Foreskin fibroblast (primary cell): ENCODE measurements at places on chromosomes 7 and 10.

DNA sequence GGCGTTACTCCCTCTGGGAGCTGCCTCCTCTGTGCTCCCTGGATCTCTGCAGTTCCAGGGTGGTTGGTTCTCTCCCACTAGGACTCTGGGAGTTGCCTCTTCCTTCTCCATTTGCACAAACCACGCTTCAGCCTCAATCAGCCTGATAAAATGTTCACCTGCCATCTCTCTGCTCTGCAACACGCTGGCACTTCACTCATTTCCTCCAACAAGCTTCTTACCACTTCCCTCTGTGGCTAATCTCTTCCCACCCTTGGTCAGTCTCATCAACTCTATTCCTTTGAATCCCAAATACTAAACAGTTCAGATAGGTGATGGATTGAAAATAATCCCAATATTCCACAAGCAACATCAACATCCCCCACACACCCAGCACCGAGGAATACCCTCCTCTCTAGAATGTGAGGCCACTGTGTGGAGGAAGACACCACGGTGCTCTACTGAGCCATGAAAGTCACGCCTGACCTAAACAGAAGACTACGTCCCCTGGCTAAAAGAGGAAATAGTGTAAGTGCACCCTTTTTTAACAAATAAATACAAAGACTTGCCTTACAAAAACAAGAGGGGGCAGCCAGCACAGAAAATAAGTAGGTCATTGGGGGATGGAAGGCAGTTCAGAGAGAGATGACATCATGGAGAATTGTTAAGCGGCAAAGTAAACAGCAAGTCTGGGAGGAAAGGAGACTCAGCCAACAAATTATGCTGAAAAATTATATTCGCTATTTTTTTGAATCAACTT lies 1.9 kb upstream of the FAM170B start:
- DNase-seq: no peak

DNA sequence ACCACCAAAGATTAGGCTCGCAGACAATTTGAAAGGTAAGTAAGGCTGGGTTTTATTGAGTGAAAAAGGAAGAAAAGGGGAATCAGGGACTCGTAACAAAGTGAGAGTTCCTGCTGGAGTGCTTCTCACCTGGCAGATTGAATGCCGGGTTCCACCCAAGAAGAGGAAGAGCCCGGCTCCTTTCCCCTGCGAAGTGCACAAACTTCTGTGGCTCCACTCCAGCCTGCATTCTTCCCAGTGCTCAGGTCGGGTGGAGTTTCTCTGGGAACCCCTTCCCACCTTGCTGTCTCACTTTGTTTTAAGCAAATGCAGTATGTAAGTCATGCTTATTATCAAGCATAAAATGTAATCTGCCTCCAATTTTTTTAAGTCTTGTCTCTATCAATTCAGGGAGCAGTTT lies 87.1 kb upstream of the TMEM106B start:
- DNase-seq: no peak

GRCh38 chr7:96657347-96658021 lies 52.2 kb downstream of the SEM1 start:
- no peak for DNase-seq

DNA sequence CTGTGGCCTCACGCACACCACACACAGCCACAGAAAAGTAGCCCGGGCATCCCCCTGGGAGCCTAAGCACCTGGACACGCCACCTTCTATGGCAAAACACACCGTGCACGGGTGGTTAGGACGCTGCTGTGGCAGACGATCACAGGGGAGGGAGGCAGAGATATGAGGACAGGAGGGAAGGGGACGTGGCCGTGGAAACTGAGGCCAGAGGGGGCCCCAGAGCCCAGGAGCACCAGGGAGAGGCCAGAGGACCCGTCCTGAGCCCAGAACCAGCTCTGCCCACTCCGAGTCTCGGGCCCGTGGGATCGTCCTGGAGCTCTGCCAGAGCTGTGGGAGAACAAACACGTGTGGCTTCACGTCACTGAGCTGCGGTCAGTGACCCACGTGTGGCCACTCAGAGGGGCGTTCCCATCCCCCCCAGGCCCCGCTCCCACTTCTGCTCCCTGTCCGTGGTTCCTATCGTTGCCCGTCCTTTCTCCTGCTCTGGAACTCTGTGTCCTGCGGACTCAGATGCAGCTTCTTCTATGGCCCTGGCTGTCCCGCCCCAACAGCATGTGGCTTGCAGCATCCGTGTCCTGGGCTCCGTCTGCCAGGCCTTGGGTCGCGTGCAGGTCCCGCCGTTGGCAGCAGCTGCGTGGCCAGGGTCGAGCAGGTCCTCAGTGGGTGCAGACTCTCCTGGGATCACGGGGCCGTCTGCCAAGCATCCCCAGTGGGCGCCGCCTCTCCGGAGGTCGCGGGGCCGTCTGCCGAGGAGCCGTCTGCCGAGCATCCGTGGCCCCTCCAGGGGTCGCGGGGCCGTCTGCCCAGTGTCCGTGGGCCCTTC lies 31.0 kb downstream of the GET4 start:
- DNase-seq: no peak

DNA sequence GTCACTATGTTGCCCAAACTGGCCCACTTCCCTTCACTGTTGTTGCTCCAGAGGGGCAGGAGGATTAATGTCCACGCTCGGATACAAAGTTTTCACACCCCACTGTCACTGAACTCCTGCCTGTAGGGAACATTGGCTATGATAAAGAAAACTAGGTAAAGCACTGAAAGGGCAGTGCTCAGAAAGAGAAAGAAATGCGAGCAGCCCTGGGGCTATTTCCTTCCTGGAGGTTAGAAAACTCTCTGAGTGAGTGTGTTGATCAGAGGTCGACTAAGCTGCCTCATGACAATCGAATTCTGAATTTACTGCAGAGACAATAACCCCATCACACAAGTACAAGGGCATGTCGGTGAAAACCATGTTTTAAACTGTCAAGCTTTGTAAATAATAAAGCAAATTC lies 227.2 kb upstream of the PITRM1 start:
- no peak for DNase-seq

- DNase-seq: no peak
These were observed 18.0 kb downstream of the DNAJC1 start for GRCh38 chr10:21985541-21985940.

DNA sequence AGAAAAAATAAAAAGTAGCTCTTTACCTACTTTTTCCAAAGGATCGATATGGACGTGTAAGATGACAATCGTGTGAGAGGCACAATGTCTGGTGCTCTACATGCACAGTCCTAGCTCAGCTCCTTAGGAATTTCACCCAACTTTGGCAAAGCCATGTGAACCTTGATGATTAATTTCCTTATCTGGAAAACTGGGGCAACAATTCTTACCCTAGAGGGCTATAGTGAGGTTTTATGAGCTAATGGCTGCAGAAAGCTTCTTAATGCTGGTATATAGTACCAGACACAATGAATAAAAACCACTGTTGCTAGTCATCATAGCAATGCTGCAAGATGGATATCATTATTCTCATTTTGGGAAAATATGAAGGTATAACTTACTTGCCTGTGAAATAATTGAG lies 202.7 kb downstream of the PARD3 start:
- no peak for DNase-seq

DNA sequence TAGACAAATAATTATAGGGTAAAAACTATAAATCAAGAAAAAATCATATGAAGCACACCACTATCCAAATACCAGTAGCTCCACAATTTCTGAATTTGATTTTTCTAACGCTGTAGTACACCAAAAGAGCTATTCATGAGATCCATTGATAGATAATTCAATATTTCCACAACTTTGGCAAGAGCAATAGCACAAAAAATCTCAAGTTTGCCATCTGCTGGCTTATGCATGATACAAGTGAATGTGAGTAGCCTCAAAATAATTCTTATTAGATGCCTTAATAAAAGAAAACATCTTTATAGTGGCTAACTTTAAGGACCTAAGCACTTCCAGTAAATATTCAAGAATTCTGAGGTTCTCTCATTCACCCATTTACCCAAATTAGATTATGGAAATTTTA lies 2.2 kb upstream of the TMEM196 start:
- DNase-seq: no peak

GRCh38 chr10:30625080-30625479 lies 4.5 kb downstream of the LYZL2 start:
- DNase-seq: peak; percentile 75

GRCh38 chr10:1240341-1240775 lies 184.2 kb downstream of the WDR37 start:
- no peak for DNase-seq

- DNase-seq: peak; percentile 5
These were observed 86.5 kb upstream of the SKAP2 start for GRCh38 chr7:26950889-26951288.

GRCh38 chr10:70528741-70529362 lies 50.3 kb downstream of the PALD1 start:
- DNase-seq: peak; percentile 43

DNA sequence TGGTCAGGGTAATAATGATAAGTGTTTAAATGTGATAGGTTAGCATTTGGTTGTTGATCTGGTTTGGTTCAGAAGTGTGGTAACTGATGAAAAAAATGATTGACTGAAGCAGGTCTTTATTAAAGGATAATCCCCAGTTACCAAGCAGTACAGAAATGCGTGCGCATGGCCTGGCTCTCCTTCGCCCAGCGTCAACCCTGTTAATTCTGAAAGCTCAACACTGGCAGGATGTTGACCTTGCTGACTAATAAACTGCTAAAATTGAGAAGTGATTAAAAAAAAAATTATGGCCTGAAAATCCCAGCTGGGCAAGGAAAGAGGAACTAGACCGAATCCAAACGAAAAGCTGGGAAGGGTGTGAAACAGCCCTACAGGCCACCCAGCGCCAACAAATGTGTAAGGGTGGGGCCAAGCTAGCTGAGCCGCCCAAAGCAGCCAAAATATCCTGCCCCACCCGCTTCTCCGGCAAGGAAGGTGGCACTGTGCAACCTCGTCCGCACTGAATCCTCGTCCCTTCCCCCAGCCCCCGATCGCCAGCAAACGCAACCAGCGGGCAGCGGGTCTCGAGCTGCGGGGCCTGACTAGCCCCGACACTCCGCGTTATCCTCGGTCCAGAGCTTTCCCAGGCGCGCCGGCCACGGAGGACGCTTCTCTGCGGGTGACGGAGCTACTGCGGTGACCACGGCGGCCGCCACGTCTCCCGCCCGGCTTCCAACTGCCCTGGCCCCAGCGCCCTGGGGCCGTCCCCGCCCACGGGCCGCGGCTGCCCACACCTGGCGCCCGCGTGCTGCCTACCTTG lies 561 bp downstream of the SHTN1 start:
- peak; percentile 12 for DNase-seq

DNA sequence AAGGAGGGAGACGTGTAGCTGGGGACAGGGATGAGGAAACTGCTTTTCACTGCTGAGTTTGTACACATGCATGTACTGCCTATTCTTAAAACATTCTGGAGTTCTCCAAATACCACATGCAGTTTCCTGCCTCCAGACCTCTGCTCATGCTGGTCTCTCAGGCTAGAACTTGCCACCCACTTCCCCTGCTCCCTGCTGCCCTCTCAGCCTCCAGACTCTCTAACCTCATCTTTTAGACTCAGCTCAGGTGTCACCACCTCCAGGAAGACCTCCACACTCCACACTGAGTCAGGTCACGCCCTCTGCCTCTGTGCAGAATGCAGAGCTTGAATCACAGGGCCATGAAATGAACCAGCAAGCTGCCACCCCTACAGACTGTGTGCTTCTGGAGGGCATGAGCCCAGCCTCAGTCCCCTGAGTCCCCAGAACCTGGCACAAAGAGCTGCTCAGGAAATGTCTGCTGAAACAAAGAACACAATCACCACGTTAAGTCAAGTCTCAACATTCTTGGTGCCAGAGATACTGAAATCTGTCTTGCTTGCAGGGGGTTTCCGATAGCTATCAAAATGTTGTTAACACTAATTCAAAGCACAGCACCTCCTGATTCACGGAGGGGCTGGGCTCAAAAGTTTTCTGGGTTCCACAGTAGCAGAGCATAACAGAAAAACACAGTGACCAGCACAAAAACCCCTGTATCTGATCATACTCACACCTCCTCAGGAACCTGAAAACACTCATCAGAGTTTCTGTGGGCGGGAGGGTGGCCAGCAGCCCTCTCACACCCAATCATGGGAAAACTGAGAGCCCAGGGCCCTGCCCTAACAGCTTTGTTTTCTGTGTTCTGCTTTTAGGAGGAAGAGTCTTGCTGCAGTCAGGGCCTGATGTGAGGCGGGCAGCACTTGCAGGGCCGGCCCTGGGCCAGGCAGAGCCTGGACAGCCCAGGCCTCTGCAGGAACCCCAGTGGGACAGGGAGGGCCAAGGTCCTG lies 21.1 kb downstream of the FAM53B start:
- DNase-seq: no peak

GRCh38 chr10:128537834-128538330 lies 411.7 kb upstream of the MKI67 start:
- no peak for DNase-seq

DNA sequence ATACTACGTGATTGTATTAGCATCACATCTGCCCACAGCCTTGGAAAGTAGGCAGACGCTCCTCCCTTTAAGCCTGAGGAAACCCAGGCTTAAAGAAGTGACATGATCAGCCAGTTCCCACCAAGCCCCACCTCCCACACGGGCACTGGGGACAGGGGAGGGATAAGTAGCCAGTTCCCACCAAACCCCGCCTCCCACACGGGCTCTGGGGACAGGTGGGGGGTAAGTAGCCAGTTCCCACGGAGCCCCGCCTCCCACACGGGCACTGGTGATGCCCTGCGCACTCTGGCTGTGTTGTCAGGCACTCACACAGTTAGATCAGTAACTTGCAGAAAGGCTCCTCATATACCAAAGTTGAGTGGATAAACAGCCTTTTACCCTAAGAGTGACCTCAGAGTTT lies 606.8 kb downstream of the PTPRN2 start:
- no peak for DNase-seq

- peak; percentile 79 for DNase-seq
These were observed 155.4 kb upstream of the ITGB1 start for GRCh38 chr10:33113466-33113865.

- no peak for DNase-seq
These were observed 399.7 kb upstream of the MKI67 start for GRCh38 chr10:128525936-128526335.

DNA sequence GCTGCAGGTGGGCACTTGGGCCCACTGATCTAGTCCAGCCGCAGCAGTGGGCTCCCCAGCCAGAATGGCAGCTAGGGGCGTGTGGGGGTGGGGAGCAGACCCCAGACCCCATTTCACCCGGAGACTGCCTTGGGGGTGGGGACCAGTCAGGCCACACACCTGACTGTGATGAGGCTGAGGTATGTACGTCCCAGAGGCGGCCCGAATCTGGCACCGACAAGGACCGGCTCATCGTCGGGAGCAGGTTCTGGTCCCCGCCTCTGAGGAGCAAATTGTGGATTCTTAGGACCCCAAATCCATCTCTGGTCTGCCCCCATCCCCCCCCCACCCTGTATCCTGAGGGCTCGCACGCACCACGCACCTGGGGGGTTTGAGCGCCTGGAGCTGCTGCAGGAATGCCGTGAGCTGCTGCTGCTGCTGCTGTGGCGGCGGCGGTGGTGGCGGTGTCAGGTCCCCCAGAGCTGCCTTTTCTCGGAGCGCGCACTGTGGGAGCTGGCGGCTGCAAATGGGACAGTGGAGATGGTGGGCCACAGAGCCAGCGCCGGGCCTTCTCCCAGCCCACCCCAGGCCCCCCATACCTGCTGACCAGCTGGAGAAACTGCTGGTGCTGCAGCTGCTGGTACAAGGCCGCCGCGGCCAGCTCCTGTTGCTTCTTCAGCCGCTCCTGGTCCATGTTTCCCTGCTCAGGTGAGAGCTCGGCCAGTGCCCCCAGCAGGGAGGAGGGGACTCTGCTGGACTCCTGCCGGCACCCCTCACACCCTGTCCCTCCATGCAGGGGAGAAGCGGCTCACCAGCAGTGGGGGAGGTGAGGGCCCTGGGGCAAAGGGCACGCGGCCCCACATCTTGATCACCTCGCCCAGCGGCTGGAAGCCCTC lies 10.2 kb downstream of the GIGYF1 start:
- no peak for DNase-seq

- no peak for DNase-seq
These were observed 6.9 kb downstream of the HKDC1 start for GRCh38 chr10:69226919-69227450.
